Left kidney (tissue), 8 donors: ENCODE measurements at places on chromosomes 1 and 21.

DNA sequence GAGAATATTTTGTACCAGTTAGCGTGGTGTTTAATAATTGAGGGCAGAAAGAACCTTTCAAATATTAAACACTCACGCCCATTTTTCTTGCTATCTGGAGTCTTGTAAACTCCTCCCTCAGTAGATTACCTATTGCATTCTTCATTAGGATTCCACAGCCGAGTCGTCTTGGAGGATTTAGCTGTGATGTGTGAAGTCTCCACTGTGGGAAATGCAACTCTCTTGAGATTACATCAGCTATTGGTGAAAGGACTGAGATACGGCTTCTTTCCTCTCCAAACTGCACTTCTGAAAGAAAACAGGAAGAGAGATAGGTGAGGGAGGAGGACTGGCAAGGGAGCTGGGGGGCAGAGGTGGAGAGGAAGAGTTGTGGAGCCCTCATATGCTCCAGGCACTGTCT, 36.1 kb downstream of the ACTA1 start:
- no peak for DNase-seq

GRCh38 chr1:58119971-58120370, 426.6 kb downstream of the OMA1 start:
- no peak for DNase-seq

- no peak for DNase-seq
Observed at GRCh38 chr1:170318141-170318540, 172.4 kb downstream of the NTMT2 start.

- DNase-seq = no peak
Observed at GRCh38 chr21:41656946-41657525, 109.8 kb downstream of the RIPK4 start.

- DNase-seq = no peak
Observed at GRCh38 chr1:180312926-180313325, 82.9 kb downstream of the LHX4 start.

DNA sequence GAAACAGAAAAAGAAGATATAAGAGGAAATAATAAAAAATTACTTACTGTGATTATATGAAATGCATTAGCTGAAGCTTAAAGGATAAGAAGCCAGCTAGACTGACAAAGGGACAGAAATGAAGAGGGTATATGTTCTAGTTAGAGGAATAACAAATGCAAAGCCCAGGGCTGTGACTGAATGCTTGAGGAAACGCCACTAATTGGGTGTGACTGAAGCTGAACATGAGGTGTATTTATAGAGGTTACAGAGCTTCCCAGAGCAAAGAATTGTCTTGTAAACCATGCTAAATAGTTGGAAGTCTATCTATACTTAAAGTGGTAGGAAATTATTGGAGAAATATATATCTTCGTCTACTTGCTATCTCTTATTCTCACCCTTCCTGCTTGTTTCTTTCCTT, 77.7 kb upstream of the PLPPR5 start:
- no peak for DNase-seq

GRCh38 chr1:21396516-21396915, 43.4 kb upstream of the NBPF3 start:
- no peak for DNase-seq

DNA sequence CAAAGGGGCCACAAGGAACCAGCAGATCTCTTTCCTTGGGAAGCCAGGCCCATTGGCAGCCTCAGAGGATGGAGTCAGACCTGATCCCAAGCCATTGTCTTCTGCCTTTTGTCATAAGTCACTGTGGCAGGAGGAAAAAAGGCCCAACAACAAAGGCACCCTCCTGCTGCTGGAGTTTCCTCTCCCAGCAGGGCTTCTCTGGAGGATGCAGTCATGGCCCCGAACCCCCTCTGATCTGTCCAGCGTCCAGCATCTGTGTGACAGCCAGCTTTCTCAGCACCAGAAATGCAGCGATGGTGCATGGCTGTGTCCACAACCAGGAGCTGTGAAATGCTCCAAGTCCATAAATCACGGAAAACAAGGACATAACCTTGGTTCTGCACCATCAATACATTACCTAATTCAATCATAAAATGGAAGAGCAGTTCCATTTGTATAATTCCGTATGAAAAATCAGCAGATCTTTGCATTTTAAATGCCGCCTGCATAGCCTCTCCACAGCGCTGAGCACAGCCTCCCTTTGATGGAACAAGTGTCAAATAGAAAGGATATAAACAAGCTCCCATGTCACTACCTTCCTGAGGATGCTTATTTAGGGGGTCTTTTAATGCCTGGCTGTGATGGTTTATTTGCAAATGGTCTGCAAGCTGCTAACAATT, 30.6 kb downstream of the AJAP1 start:
- DNase-seq = no peak

DNA sequence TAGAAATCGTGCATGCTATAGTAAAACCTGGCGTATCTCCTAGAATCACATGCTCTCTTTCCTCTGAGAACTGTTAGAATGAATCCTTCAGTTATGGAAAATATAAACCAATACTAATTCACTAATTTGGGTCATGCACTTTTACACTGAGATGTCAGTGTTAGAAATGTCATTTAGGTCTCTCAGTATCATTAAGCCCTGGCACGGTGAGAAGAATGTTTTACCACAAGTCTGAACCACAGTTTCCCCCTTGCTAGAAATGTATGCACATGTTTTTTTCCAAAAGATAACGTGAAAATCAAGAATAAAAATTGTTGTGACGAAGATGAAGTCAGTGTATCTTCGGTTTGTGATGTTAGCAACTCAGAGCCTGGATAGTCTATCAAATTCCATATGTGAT, 1062.7 kb upstream of the NCAM2 start:
- no peak for DNase-seq

GRCh38 chr1:81391125-81391828, 409.5 kb upstream of the ADGRL2 start:
- DNase-seq = no peak

GRCh38 chr1:211900441-211900840, 69.9 kb upstream of the LPGAT1 start:
- no peak for DNase-seq

DNA sequence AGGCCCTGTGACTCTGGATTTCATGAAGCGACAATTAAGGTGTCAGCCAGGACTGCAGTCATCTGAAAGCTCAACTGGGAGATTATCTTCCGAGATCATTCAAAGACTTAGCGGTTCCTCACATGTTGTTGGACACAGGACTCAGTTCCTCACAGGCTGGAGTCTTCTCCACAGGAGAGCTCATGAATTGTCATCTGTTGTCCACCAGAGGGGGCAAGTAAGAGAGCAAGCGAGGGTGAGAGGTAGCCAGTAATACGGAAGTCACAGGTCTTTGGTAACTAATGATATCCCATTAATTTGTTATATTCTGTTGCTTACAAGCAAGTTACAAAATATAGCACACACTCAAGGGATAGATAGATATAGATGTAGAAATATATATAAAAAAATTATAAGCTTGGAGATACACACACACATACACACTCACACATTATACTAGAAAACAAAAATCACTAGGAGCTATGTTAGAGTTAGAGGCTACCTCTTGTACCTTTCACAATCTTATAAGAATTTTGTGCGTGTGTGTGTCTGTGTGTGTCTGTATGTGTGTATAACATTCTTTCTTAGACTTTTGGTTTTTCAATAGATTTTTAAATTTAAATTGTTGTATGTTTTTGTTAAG, 1695.3 kb downstream of the BRINP3 start:
- peak; percentile 37 for DNase-seq

GRCh38 chr1:183635099-183635605, 431 bp downstream of the ARPC5 start:
- peak; percentile 42 for DNase-seq

- no peak for DNase-seq
Observed at GRCh38 chr1:18417316-18418269, 63.1 kb upstream of the KLHDC7A start.

DNA sequence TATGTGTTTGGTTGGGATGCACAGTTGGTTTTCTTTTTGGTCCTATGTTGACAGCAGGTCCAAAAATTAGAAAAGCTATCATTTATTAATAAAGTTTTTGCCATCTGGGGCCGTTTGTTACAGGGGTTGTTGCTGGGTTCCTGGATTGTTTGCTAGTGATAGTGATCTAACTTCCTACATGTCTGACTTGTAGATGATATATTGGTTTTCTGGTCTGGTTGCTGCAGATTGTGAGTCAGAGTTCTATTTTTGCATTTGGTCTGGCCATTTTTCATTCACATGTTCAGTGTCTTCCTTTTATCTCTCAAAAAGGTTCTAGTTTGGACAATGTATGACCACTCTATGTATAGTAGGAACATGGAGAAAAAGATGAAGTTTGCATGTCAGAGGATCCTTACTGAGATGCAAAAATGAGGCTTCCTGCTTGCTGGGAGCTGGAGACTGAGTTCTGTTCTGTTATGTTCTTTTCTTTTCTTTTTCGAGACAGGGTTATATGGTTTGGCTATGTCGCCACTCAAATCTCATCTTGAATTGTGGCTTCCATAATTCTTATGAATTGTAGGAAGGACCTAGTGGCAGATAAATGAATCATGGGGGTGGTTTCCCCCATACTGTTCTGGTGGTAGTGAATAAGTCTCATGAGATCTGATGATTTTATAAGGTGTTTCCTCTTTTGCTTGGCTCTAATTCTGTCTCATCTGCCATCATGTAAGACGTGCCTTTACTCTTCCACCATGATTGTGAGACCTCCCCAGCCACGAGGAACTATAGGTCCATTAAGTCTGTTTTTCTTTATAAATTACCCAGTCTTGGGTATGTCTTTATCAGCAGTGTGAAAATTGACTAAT, 4.2 kb upstream of the NVL start:
- DNase-seq = no peak

DNA sequence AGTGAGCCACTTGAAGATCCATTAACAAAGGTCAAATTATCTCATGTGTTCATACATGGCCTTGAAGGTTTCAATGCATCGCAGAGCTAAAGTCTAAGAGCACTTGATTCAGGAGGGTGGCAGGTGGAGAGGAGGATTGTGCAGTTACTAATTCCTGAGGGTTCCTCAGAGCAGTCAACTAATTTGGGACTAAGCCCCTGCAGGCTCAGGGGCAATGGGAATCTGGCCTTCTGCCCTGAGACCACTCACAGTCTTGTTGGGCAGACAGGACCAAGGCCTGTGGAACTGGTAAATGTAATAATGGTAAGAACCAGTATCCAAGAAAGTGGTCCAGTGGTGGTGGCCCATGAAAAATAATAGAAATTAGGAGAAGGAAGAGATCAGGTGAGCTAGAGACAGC, 127.4 kb upstream of the HMGB4 start:
- DNase-seq = no peak

DNA sequence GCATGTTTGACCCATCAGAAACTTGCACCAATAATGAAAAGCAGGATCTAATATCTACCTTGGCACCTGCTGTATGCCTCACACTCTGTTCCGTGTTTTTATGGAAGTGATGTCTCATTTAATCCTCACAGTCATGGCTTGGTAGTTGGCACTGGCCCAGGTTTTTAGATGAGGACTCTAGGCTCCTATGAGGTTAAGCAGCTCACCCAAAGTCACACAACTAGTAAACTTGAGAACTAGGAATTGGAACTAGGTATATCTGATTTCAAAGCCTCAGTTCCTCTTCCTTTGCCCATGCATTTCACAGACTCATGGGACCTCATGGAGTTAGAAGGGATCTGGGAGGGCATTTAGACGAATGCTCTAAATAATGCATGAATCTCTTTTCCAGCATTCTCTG, 21.3 kb upstream of the TARBP1 start:
- DNase-seq = no peak

GRCh38 chr1:228265167-228265566, 57.3 kb downstream of the OBSCN start:
- no peak for DNase-seq

- DNase-seq = no peak
Observed at GRCh38 chr1:10236405-10237156, 26.2 kb downstream of the KIF1B start.

DNA sequence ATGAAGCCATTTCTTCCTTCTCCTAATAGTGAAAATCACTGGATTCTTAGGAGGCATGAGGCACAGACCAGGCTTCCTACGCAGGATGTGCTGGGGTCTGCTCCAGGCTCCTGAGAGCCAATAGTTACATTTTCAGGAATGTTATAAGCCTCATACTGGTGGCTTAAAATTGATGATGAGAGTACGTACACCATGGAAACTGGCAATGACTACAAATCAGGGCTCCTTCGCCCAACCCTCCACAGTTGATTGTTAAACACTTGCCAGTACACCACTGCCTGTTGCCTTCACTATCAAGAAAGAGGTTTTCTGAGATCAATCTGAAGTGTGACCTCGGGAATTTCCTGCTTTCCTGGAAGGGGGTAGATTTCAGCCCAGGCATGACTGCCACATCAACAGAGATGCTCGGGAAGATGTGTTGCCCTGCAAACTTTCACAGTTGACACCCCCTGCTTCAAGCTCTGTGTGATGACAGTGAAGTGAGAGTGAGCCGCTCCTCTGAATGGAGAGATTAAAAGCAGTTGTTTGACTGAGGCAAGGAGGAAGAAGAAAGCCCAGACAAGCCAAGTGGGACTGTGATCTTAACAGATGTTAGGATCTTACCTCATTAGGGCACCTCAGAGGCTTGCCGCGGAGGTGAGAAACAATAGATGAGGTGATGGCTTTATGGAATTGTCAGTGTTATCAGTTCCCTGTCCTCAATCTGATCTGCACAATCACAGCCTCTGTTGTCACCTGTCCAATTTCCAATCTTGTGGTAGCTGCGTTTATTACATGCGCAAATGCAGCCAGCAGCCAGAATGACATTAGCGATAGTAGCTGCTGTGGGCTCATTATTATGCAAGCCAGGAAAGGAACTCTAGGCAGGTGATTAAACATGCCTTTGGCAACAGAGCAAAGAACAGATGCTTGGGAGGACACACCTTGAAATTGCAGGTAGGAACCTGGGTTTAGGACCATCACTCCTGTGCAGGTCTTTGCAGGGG, 277.3 kb downstream of the KAZN start:
- DNase-seq = no peak

DNA sequence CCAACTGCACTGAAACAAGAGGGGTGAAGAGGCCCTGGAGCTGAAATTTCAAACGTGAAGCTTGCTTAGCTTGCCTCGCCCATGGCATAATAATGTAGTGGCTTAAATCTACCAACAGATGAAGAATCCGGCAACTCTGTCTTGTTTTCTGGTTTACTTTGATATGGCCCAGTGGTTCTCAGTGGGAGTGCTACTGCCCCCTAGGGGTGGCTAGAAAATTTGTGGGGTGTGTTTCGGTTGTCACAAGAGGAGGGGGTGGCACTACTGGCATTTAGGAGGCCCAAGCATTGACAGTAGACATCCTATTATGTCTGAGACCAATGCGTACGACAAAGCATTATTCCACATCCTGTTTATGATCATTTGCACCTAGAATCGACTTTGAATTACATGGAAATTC, 51.9 kb upstream of the C8B start:
- no peak for DNase-seq

DNA sequence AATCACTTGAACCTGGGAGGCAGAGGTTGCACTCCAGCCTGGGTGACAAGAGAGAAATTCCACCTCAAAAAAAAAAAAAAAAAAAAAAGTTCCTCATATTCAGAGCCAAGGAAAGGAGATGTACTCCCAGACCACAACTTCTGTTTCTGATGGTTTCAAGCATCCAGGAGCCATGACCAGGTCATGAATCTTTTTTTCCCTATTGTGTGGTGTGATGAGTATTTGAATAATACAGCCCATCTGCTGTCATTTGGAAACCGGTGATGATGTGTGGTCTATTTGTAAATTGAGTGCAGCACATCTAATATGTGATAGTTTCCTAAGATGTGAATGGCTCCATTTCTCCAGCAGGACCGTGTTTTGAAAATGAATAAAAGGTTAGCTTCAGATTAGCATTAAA, 18.6 kb downstream of the PIK3CD start:
- DNase-seq = no peak
